ENCODE measurements at places on chromosomes 12 and 14. TPM values are rescaled to one million over a fixed set of nuclear protein-coding genes. Genes with fewer than 3 reads are reported as not detected.
A peak's percentile ranks its signal among the peaks of the same experiment; 100 is the strongest.

MYL2 gene
- total RNA-seq: not detected

DNA sequence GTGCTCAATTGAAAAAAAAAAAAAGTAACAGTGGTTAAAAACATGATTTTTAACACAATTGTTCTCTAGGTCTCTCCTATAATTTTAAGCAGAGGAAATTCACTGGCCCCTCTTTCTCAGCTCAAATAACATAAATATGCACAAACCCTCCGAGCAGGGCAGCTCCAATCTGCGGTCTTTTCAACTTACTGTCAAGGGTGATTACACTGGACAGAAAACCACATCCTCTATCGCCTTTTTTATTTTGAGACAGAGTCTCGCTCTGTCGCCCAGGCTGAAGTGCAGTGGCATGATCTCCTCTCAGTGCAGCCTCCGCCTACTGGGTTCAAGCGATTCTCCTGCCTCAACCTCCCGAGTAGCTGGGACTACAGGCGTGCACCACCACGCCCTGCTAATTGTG, 16.5 kb upstream of the GABARAPL1 start:
- H3K4me1 ChIP-seq: peaks cover 11% of the 10 kb centered on the region
- H3K27ac ChIP-seq: no peak overlapping the region
- H3K4me3 ChIP-seq: no peak overlapping the region
- no peaks in the 10 kb centered on the region for H3K27me3 ChIP-seq
- DNase-seq: no peak
- no peaks in the 10 kb centered on the region for H3K36me3 ChIP-seq

DNA sequence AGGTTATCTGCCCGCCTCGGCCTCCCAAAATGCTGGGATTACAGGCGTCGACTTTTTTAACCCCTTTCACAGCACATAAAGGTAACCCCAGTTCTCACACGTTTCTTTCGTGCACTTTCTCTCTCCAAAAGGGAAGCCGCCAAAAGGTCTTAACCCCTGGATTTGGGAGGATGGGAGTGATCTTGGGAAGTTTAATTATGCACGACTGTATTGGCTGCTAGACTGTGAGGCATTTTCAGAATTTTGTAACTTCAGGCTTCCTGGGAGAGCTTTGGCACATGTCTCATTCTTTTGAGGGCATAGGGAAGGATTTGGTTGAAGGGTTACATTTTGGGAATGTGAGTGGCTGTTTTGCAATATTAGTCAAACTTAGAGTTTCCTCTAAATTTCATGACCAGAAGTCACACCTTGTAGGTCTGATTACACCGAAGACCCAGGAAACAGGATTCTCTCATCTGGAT, 1.4 kb upstream of the SMARCC2 start:
- no peaks in the 10 kb centered on the region for H3K36me3 ChIP-seq
- H3K4me1 ChIP-seq: no peaks in the 10 kb centered on the region
- H3K27me3 ChIP-seq: no peaks in the 10 kb centered on the region

DNA sequence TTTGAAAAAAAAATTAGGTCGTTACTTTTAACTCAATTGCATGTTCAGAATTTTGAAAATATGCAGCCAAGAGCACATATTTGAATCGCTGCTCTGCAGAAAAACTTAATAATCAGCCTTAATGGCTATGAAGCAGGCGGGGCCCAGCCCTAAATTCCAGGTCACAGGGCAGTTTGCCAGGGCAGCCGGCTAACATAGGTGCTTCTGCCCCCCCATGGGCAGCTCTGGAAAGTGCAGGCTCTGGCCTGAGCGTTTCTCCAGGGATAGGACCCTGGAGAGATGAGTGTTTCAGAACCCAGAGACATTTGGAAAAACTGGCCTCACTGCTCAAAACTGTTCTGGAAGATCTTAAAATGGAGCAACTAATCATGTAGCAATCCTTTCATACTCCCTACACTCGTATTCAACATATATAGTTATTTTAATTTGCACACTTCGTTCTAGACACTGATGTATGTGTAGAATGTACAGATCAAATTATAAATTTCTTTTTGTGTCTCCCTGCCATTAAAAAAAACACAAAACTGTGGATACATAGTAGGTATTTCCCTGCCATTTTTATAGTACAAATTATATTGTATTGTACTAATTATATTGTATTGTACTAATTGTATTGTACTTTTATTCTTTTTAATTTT, 26.0 kb upstream of the PTGR2 start:
- no peaks in the 10 kb centered on the region for H3K36me3 ChIP-seq
- H3K4me1 ChIP-seq: no peaks in the 10 kb centered on the region
- no peaks in the 10 kb centered on the region for H3K27me3 ChIP-seq
- DNase-seq: peak; percentile 80
- H3K27ac ChIP-seq: no peak overlapping the region

DNA sequence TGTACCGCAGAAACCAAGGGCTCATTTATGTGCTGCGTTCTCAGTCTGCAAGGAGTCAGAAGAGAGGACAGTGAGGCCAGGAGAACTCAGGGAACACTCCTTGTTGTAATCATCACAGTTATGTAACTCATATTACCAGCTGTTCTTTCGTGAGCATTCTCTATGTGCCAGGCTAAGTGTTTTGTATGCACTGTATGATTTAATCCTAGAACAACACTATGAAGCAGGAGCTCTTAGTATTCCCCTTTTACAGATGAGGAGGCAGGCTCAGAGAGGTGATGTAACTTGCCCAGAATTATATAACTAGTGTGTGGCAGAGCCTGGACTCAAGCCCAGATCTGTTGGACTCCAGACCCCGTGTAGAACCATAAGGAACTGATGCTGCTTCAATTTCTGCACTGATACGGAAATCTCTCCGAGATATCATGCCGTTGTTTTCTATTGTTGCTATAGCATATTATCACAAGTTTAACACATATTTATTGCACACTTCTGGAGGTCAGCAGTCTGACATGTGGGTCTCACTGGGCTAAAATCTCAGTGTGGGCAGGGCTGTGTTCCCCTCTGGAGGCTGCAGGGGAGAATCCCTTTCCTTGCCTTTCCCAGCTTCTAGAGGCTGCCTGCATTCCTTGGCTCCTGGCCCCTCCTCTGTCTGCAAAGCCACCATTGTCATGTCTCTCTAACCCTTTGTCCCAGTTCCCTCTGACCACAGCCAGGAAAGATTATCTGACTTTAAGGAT, 16.3 kb upstream of the CD9 start:
- no peaks in the 10 kb centered on the region for H3K36me3 ChIP-seq
- H3K4me1 ChIP-seq: peaks cover 14% of the 10 kb centered on the region
- H3K4me3 ChIP-seq: no peak overlapping the region
- DNase-seq: no peak
- no peaks in the 10 kb centered on the region for H3K27me3 ChIP-seq

KRT77 gene
- 0.48 TPM for total RNA-seq

DLST gene
- 73.4 TPM for total RNA-seq

DNA sequence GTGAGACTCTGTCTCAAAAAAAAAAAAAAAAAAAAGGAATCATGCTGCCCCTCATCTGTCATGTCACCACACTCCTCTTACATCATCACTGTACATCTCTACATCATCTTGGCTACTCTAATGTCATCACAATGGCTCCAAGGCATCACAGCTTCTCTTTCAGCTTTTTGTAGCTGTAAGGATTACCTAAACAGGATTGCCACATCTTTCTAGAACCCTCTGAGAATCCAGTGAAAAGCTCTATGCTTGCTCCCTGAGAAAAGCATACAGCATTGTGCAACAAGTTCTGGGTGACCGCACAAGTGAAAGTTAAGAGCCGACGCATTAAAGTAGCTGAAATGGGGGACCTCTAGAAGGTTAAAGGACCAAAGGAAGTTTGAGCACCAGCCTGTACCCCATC, 272.5 kb downstream of the C12orf50 start:
- no peaks in the 10 kb centered on the region for H3K27me3 ChIP-seq
- no peak overlapping the region for H3K27ac ChIP-seq
- no peak overlapping the region for H3K4me3 ChIP-seq
